ENCODE measurements at places on chromosomes 3 and 15. TPM values are rescaled to one million over a fixed set of nuclear protein-coding genes. Genes with fewer than 3 reads are reported as not detected.
A peak's percentile ranks its signal among the peaks of the same experiment; 100 is the strongest.

Gene APOD
- total RNA-seq: 24.4 TPM

Gene TIGIT
- 2.7 TPM for total RNA-seq

Gene ADIPOQ
- not detected for total RNA-seq

Gene IGF2BP2
- 26.9 TPM for total RNA-seq

- peak; percentile 82 for DNase-seq
These were observed 75.2 kb upstream of the ACAD9 start for GRCh38 chr3:128804017-128804810.

DNA sequence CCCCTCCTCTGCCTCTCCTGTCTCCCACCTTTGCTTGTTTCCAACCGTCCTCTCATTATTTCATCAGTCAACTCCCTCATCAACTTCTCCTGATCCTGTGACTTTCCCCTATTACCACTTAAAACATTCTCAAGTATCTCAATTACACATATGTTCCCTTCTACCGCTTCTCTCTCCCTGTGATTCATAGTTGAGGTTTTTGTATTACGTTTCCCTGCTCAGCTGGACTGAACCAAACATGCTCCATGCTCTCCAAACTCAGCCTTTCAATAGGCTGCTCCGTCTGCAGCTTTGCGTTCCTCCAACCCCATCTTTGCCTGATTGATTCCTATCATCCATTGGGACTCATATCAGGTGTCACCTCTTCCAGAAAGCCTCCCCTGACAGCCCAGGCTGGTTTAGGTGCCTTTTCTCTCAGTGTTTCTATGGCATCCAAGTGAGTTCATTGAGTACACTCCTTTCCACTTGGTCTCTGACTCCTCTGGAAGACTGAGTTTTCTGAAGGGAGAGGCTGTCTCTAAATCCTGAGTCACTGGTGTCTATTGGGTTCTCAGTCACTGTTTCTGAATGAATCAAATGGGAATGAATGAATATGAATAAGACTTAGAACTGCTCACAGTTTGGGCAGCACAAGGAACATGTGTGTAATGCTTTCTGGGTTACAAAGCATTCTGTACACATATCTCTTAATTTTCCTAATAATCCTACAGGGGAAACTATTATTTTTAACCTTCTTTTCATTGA, 56.4 kb downstream of the PLD1 start:
- no peak for DNase-seq

- peak; percentile 85 for DNase-seq
These were observed 726.7 kb upstream of the NR2F2 start for GRCh38 chr15:95603802-95604201.

- no peak for DNase-seq
These were observed 61.6 kb downstream of the MAP4 start for GRCh38 chr3:47954567-47954966.

DNA sequence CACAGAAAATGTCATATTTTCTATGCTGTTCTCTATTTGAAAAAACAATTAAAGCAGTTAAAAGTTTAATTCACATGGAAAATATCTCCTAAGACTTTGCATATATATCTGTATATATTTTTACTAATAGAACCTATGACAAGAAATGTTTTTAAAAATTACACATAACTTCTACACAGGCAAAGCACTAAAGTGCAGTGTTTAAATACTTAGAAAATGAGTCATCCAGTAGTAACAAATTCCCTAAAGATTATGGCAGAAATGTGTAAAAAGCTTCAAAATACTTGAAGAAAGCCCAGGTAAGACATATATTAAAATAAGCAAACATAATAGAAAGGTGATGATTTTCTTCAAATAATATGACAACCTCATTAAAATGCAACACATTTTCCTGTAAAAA, 236.6 kb downstream of the TBC1D5 start:
- DNase-seq: no peak

DNA sequence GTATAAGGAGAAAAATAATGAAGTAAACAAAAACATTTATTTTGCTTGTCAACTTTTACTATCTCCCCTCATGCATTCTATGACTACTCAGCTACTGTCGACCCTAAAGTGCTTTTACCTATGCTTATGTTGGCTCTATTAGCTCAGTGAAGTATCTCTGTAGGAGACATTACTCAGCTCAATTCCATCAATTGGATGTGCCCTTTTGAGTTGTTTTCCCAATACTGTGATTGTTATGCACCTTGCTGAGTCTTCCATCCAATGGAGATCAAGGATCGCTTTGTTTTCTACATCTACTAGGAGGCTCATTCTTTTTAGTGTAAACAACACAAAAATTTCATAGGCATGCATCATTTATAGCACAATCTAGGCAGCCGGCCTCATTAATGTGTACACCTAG, 403.8 kb upstream of the ARL6 start:
- no peak for DNase-seq

Data from kidney (tissue), 22 donors.